ENCODE measurements at places on chromosomes 7 and 10.

- no peak for DNase-seq
Observed at GRCh38 chr10:16816830-16817124, 447 bp downstream of the RSU1 start.

DNA sequence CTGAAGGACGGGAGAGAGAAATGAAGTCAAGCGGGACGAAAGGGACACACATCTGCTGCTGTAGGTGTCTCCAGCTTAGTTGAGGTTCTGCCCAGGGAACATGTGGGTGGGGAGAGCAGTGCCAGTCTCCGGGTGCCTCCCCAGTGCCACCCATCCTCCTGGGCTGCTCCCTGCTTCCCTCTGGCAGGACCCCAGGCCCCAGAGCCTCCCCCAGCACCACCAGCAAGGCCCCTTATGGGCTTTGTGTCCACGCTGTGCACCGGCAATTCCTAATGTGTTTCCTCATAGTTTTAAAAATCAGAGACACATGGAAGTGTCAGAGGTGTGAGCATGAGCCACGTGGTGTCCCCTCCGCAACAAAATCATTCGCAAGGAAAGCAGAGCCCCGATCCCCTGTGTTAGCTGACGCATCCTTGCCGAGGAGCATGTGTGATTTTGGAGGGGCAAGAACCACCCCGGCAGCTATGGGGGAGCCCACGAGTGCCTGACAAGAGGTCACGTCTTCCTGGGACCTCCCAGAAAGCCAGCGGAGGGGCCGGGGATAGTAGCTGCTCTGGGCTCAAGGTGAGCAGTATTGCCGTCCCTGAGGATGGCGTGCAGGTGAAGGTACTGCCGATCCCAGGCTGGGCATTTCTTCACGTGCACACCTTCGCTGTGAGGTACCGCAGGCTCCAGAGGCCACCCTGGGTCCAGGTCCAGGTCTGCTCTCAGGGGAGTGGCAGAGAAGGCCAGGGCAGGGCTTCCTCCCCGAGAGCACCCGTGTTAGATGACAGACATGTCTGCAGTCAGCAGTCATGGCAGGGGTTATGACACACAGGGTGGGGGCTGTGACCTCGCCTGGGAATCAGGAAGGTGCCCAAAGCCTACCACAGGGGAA lies 448.2 kb upstream of the FOXK1 start:
- DNase-seq, result no peak

GRCh38 chr7:48025624-48026023 lies 3.3 kb downstream of the SUN3 start:
- DNase-seq, result no peak

- no peak for DNase-seq
Observed at GRCh38 chr7:51973071-51973470, 656.5 kb upstream of the COBL start.

- DNase-seq, result no peak
Observed at GRCh38 chr7:375321-375831, 85.4 kb downstream of the FOXL3 start.

DNA sequence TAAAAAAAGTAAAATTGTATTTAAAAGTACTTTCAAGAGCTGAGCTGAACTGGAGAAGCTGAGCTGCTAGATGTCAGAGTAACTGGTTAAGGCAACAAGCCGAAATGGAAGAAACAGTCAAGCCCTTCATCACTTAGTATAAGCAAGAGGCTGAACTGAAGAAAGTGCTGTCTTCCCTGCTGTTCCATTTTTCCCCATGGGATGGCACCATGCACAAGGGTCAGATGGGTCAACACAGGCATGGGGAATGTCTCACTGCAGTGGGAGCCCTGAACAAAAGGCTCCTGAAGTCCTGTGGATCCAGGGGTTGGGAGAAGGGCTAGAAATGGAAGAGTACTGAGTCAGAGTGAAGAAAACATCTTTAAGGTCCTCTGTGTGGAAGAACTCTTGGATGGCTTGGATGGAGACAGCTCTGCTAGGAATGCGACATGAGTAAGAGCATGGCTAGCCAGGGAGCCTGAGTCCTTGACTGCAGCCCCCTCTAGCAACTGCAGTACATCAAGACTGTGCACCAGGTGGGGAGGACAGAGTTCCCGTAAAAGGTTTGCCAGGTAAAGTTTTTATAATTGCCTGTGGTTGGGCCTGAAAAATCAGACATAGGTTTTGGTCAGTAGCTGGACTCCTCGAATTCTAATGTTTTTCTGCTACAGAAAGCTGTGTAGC lies 348.3 kb downstream of the GPR158 start:
- no peak for DNase-seq

GRCh38 chr7:143265017-143265693 lies 1.9 kb downstream of the GSTK1 start:
- DNase-seq, result no peak

GRCh38 chr7:2040201-2040892 lies 192.4 kb downstream of the MAD1L1 start:
- no peak for DNase-seq

- no peak for DNase-seq
Observed at GRCh38 chr7:26423436-26423835, 131.8 kb downstream of the SNX10 start.

DNA sequence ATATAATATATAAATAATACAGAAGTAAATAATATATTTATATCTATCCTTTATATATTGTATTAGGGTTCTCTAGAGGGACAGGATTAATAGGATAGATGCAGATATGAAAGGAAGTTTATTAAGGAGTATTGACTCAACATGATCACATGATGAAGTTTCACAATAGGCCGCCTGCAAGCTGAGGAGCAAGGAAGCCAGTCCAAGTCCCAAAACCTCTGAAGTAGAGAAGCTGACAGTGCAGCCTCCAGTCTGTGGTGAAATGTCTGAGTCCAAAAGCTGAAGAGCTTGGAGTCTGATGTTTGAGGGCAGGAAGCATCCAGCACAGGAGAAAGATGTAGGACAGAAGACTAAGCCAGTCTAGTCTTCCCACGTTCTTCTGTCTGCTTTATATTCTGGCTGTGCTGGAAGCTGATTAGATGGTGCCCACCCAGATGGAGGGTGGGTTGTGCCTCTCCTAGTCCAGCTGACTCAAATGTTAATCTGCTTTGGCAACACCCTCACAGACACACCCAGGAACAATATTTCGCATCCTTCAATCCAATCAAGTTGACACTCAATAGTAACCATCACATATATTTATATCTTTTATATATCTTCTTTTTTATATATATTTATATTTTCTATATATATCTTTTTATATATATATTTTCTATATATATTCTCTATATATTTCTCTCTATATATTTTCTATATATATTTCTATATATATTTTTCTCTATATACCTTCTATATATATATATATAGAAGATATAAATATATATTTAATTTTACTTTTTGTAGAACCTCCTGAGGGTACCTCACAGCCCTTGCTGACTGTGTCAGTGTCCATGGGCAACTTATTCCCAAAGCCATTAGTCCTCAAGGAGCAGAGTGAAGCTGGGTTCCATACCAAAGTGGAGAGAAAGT lies 24.6 kb upstream of the AKR1B10 start:
- DNase-seq, result no peak

DNA sequence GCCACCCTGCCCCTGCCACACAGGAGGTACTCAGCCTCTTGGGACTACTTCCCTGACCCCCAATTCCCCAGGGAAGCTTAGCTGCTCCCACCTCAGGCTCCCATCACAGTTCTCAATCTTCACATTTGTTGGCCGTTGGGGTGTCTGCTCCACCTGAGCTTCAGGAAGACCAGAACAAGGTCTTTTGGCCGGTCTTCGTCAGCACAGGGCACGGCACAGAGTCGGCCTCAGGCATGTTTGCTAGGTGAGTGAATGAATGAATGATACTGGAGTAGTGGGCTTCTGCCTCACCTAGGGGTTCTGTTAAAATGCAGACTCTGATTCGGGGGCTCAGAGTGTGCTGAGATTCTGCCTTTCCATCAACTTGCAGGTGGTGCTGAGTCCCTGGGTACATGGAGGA lies 20.3 kb downstream of the GPRIN2 start:
- no peak for DNase-seq

DNA sequence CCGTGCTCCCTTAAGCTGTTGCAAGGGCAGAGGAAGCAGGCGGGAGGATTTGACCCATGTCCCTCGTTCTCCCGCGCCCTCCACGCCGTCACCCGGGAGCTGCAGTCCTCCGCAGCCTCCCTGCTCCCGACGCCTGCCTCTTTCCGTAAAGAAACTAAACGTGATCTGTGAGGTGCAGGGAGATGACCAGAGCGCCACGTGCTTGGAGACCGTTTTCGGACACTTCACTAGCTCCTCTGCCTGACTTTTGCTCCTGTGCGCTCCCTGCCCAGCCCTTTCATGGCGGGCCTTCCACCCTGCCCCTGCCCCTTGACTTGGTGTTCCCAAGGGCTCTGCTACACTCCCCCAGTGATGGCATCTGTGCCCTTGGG lies 171.2 kb downstream of the LSM5 start:
- DNase-seq, result no peak

DNA sequence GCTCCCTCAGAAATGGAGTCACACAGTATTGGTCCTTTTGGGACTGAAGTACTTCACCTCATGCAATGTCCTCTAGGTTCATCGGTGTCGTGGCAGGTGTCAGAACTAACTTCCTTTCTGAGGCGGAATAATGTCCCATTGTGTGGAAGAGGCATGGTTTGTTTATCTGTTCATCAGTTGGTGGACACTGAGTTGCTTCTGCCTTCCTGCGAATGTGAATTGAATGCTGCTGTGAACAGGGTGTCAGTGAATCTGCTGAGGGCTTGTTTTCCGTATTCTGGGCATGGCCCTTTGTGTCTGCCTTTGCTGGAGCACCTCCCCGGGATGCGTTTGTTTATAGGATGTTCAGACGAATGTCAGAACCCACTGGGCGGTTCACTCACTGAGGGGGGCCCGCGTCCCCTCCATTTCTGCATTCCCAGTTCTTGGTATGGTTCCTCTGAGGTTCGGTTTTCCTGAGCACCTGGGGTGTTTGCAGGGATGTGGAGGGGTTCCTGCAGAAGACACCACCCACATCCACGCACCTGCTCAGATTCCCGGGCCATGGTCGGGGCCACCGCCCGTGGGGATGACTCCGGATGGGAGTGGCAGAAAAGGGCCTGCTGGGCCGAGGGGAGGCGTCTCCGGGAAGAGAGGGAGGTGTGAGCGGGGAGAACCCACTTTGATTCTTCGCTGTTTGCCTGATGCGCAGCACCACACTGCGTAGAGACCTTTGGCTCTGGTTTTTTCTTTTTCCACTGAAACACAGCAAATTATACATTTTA lies 33.1 kb downstream of the CHST12 start:
- DNase-seq, result no peak

DNA sequence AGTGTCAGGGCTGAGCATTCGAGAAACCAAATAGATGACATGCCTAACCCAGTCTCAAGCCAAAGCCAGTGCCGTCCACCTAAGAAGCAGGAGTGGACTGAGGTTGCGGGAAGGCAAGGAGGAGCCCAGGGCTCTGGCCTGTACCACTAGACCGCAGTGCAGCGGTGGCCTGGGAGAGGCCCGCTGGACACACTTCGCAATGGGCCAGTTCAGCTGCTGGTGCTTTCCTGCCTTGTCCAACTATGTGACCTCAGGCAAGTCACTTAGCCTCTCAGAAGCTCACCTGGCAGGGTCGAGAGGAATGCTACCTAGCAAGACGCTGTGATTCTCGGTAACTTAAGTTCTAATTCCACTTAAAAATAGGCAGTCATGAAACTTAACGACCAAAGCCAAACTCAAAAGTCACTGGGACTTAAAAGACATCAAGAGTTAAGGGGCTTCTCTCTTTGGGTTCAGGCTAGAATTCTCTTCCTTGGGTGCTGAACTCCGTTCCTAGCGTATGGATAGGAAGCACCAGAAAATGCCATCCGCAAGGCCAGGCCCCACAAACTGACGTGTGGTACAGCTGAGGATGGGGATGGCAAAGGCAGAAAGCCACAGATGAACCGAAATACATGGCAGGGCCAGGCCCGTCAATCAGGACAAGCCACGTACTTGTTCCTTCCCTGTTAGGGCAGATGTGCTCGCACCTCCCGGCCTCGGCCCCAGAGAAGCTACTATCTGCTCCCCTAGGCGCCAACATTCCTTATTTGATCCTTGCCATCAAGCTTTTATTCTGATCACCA lies 34.2 kb downstream of the CTBP2 start:
- DNase-seq, result no peak

GRCh38 chr10:85619832-85620231 lies 746.8 kb downstream of the GRID1 start:
- DNase-seq, result no peak
